ENCODE measurements at places on chromosomes 4 and X.

GRCh38 chr4:101762025-101762424, 28.5 kb upstream of the BANK1 start:
- DNase-seq = no peak

DNA sequence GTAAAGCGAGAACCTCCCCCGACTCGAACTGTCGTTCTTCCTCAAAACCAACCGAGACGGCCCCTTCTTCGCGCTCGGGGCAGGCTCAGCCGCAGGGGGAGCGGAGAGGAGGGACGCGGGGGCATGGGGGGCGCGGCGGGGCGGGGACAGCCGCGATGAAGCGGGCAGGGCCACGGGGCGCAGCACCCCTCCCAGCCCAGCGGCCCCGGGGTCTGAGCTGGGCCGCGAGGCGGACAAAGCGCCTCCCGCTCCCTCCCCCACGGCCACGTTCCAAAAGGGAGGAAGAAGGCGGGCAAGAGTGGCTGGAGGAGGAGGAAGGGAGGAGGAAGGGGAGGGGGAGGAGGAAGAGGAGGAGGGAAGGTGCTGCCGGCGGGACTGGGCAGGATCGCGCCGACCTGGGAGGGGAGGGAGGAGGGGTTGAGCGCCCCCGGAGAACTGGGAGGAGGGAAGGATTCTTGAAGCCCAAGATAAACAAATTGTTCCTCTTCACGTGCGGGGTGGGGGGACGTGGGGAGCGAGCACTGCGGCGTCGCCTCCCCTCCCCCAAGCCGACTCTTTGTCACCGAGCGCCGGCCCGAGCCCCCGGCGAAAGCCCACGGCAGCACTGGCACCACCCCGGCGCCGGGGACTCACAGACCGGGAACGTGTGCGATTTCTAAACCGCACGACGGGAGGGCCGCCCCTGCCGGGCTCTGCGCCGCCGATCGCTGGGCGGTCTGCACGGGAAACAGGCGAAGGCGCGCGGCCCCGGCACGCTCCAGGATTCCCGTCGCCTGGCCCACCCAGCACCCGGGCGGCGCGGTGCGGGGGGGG, 2.9 kb downstream of the MAML3 start:
- peak; percentile 50 for DNase-seq

DNA sequence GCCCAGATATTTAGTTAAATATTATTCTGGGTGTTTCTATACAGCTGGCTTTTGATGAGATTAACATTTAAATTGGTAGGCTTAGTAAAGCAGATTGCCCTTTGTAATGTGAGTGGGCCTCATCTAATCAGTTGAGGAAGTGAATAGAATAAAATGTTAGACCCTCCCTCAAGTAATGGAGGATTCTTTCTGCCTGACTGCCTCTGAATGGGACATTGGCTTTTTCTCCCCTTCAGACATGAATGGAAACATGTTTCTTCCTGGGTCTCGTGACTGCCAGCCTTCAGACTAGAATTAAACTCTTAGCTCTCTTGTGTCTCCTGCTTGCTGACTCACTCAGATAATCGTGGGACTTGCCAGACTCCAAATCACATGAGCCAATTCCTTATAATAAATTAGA, 266.7 kb downstream of the INPP4B start:
- no peak for DNase-seq

DNA sequence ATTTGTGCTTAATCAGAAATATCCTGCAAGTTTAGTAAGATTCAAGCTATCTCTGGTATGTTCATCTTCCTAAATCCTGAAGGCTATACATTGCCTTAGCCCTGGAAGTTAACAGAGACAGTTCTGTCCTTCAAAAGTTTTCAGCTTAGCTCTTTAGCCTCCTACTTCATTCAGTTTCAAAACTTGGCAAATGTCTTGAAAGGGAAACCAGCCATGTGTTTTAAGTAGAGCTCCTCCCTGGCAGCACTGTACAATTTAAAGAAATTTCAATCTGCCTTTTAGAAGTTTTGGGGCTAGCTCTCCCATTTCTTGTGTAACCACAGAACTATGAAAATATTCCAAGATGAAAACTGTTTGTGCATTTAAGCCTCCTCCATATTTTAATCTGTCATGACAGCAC, 47.0 kb downstream of the FANCB start:
- DNase-seq = no peak

DNA sequence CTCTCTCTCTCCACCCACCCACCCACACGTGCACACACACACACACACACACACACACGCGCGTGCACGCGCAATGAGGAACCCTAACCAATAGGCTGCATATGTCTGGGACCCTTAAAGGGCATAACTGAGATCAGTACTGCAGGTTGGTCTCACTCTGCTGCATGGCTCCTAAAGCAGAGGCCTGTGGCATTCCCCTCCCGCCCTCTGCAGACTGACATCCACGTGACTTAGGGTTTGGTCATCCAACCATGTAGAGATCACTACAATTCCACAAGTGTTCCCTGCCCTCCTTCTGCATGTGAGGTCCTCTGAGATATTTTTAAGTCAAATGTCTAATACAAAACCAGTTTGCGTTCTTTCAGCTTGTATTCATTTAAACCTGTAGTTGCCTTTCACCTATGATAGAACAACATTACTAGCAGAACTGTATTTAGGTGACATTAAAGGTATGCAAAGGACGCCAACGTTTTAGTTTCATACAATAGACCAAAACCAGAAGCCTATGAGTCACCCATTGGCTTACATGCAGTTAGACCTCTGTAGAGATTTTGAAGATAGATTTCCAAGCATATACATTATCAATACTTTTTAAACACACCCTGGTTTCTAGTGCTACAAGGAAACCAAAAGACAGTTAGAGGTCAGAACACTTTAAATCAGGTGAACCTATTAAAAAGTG, 10.1 kb downstream of the XAGE5 start:
- DNase-seq = no peak

GRCh38 chrX:145532176-145532780, 285.0 kb downstream of the SPANXN1 start:
- no peak for DNase-seq

GRCh38 chr4:187814737-187815465, 180.7 kb upstream of the ZFP42 start:
- no peak for DNase-seq

GRCh38 chr4:87262886-87263285, 42.5 kb upstream of the KLHL8 start:
- no peak for DNase-seq

GRCh38 chr4:173192375-173193162, 24.0 kb downstream of the GALNT7 start:
- DNase-seq = no peak

DNA sequence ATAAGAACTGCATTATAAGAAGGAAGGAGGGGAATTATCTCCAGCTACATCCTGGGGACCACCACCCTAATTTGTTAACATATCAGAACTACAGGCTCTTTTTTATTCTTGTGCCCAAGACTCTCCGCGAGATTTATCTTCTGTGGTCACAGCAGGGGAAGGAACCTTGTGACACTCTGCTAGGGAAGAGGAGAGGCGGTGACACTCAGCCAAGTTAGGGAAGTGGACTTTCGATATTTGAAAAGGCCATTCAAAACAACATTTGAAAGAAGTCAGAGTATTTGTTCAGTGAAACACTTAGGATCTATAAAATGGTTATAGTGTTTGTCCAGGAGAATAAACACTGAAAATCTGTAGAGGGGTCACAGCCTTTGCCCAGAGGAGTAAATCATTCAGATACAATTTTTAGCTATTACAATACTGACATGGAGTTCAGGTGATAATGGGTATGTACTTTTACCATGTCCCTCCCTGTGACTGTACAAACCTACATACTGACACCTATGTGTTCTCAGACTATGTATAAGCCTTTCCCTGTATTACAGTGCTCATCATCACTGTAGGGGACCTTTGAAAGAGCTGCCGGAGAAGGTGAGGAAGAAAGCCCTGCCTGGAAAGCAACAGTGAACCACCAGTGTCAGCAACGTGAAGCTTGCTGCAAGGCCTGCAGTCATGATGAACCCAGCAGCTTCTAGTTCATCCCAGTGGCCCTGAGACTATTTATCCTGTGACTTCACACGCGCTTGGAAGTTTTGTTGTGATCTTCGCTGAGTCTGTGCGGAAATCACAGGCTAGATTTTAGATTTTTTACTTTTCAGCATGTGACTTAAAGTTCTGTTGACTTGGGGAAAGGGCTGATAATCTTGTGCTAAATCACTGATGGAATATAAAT, 8.5 kb upstream of the PTTG2 start:
- DNase-seq = no peak

- DNase-seq = no peak
These were observed 1317.2 kb downstream of the PCDH7 start for GRCh38 chr4:32037399-32037798.

DNA sequence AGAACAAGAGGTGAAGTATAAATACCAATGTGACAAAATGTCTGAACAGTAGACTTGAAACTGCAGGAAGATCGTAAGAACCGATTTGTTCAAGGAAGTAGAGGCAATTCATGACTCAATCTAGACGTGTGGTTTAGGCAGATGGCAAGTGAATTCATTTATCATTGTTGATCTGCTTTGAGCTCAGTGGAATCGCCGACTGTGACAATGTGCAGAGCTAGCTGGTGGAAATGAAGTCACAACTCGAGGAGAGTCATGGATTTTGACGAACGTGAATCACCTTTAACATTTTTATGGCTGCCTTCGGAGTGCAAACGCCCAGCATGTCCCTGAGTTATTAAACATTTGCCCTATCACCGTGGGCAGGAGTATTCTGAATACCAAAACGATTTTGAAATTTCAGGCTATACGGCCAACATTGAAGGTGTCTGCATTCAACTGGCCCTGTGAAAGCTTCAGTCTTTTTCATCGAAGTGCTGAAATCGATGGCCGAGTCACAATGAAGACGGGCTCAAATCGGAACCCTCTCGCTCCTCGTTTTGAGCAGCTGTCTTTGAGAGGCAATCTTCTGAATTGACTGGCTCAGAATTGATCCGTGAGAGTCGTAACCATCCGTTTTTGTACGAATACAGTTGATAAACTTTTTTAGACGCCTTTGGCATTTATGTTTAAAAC, 689 bp upstream of the OGT start:
- DNase-seq = peak; percentile 72

GRCh38 chr4:145083891-145084605, 13.9 kb downstream of the ANAPC10 start:
- DNase-seq = no peak

DNA sequence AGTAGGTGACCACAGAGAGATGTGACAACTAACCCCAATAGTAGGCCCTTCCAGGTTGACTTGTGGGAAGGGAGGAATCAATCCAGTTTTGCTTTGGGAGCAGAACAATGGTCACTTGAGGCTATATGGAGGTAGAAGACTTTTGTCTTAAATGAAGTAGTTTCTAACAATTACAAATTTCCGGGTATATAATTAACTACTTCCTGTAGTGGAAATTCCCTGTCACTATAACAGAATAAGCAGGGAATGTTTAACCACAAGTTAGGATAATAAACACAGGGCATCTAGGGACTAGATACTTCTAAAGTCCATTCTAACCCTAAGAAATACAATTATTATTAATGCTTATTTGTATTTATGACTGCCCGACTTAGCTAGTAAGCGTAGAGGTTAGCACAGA, 99.0 kb upstream of the TRPC3 start:
- no peak for DNase-seq

- no peak for DNase-seq
These were observed 63.2 kb downstream of the FRAS1 start for GRCh38 chr4:78120144-78120880.

All from activated CD4-positive, alpha-beta memory T cell treated with anti-CD3 and anti-CD28 coated beads, Interleukin-2, amount 10 ng/mL, durations not matched to agents 7 days and 5 days (primary cell).